ENCODE measurements at places on chromosomes 3 and 15.

GRCh38 chr15:57298843-57299550, 77.3 kb upstream of the CGNL1 start:
- DNase-seq: no peak

DNA sequence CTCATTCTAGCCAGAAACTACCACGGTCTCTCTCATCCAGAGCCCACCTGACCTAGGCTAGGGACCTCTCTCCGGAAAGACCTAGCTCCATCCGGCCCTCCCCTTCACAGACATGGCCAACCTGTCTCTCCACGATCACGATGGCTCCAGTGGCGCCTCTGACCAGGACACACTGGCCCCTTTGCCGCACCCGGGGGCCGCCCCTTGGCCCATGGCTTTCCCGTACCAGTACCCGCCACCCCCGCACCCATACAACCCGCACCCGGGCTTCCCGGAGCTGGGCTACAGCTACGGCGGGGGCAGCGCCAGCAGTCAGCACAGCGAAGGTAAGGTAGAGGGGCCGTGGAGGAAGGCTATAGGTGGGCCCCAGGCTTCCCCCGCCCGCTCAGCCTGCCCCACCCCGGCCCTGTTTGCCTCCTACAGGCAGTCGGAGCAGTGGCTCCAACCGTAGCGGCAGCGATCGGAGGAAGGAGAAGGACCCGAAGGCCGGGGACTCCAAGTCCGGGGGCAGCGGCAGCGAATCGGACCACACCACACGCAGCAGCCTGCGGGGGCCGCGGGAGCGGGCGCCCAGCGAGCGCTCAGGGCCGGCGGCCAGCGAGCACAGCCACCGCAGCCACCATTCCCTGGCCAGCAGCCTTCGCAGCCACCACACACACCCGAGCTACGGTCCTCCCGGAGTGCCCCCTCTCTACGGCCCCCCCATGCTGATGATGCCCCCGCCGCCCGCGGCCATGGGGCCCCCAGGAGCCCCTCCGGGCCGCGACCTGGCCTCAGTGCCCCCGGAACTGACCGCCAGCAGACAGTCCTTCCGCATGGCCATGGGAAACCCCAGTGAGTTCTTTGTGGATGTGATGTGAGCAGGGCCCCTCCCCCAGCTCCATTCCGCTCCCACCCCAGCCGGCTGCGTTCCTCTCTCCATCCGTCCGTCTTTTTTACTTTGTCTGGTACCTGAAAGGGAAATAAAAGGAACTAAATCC, 4.5 kb upstream of the AP2M1 start:
- DNase-seq: no peak

DNA sequence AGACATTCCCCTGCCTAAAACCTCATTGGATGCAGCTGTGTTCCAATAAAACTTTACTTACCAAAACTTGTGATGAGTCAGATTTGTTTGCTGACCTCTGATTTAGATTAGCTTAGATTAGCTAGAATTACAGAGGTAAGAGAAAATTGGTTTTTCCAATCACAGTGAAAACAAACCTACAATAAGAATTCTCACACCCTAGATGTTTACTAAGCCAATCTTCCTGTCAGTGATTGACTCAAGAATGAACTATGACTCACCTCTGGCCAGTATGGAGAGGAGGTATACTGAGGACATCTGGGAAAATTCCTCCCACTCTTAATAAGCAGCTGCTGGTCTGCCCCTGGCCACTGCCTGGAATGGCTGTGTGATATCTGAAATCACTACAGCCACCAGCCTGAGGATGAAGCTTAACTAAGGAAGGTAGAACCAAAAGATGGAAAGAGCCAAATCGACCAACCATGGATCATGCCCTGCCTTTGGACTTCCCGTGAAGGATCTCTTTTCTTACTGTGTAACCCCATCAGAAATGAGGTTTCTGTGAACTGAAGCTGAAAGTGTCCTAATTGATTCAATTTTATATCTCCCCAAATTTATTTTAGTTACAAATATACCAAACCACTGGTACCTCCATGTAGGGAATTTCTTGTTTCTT, 19.0 kb upstream of the GHSR start:
- no peak for DNase-seq

DNA sequence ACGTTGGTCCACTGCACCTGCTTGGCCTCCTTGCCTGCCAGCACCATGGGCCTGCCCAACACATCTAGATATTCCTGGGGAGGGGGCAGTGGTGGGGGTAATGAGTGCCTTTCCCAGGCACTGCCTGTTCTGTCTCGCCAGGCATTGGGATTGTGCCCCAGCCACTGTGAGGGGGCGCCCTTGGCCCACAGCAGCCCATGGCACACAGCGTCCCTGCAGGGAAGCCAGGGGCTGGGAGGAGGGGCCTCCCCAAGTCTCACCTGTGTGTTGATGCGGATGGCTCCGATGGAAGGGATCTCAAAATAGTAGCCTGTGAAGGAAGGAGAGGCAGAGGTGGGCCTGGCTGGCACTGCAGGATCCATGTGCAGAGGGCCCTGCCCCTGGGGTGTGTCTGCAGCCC, 18.7 kb upstream of the TMEM115 start:
- no peak for DNase-seq

- peak; percentile 33 for DNase-seq
Observed at GRCh38 chr3:51675201-51675611, 4.2 kb downstream of the TEX264 start.

DNA sequence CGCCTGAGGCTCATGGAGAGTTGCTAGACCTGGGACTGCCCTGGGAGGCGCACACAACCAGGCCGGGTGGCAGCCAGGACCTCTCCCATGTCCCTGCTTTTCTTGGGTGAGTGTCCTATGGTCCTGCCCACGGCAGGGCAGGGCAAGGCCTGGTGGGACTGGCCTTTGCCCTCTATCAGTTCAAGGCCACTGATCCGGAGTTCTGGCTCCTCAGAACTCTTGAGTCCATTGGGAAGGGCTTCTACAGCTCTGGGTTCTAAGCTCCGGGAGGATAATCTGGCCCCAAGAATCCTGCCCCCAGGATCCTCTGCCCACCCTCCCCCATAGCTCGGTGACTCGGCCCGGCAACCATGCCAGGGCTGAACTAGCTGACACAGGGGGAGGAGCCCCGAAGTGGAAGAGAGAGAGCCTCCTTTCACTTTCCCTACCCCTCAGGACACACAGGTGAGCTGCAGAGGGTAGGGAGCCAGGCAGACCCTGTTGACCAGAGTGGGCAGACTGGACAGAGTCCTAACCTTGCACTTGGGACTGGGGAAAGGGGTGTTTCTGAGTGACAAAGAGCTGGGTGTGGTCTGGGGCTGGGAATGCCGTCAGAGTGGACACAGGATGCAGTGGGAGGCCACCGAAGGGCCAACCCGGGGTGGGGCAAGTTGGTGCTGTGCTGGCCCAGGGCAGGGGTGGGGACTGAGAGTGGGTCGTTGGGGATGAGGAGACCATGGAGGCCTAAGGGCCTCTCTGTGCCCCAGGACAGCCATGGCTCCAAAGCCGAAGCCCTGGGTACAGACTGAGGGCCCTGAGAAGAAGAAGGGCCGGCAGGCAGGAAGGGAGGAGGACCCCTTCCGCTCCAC, 664 bp downstream of the PARP3 start:
- DNase-seq: peak; percentile 69

- no peak for DNase-seq
Observed at GRCh38 chr15:88401251-88401995, 65.8 kb downstream of the MRPL46 start.

- DNase-seq: no peak
Observed at GRCh38 chr15:76398317-76399104, 61.9 kb downstream of the ISL2 start.
